GM12878 (cell line): ENCODE measurements at places on chromosomes 16 and 17. TPM values are rescaled to one million over a fixed set of nuclear protein-coding genes. Genes with fewer than 3 reads are reported as not detected.

The FN3K gene
- 0.58 TPM in 1 of 2 replicates, not detected in the other for total RNA-seq

The APOBR gene
- total RNA-seq: 2.4 and 2.5 TPM in 2 replicates

The SLC38A8 gene
- total RNA-seq: not detected in 2 replicates

The ODAD4 gene
- 0.46 TPM in 1 of 2 replicates, not detected in the other for total RNA-seq

The MXRA7 gene
- total RNA-seq: 1.1 and 1.3 TPM in 2 replicates

The MYH3 gene
- 1.1 and 1.4 TPM in 2 replicates for total RNA-seq

The AOC3 gene
- total RNA-seq: 0.56 and 0.80 TPM in 2 replicates

The SOX8 gene
- total RNA-seq: not detected in 2 replicates

The ZFP3 gene
- total RNA-seq: 1.6 and 1.7 TPM in 2 replicates

The MYCBPAP gene
- total RNA-seq: 2.4 TPM in 2 replicates

The KRT12 gene
- not detected in 2 replicates for total RNA-seq

GRCh38 chr17:72053036-72053435 lies 67.8 kb upstream of the SOX9 start:
- H3K27ac ChIP-seq: no peak overlapping the region
- DNase-seq: no peak
- no peak overlapping the region for H3K4me3 ChIP-seq
- no peaks in the 10 kb centered on the region for H3K27me3 ChIP-seq
- H3K4me1 ChIP-seq: no peaks in the 10 kb centered on the region; the same call in 1 of the 2 replicates

GRCh38 chr16:52643006-52643405 lies 96.1 kb upstream of the TOX3 start:
- no peaks in the 10 kb centered on the region for H3K36me3 ChIP-seq
- H3K4me3 ChIP-seq: no peak overlapping the region
- H3K27ac ChIP-seq: no peak overlapping the region
- no peaks in the 10 kb centered on the region for H3K27me3 ChIP-seq
- H3K4me1 ChIP-seq: no peaks in the 10 kb centered on the region

- H3K27ac ChIP-seq: no peak overlapping the region
- peaks cover 3% of the 10 kb centered on the region; the same call in 1 of the 2 replicates for H3K27me3 ChIP-seq
- H3K36me3 ChIP-seq: no peaks in the 10 kb centered on the region
These were observed 4.1 kb downstream of the BAIAP2 start for GRCh38 chr17:81039096-81039495.

GRCh38 chr17:39949028-39949427 lies 13.8 kb upstream of the GSDMA start:
- H3K27ac ChIP-seq: no peak overlapping the region
- H3K27me3 ChIP-seq: no peaks in the 10 kb centered on the region
- no peaks in the 10 kb centered on the region for H3K36me3 ChIP-seq
- peaks cover 3% of the 10 kb centered on the region; the same call in 1 of the 2 replicates for H3K4me1 ChIP-seq

GRCh38 chr17:60579090-60579489 lies 20.9 kb upstream of the PPM1D start:
- no peak overlapping the region for H3K27ac ChIP-seq
- H3K4me1 ChIP-seq: no peaks in the 10 kb centered on the region; the same call in 1 of the 2 replicates
- no peak for DNase-seq
- no peak overlapping the region for H3K4me3 ChIP-seq

GRCh38 chr16:1201444-1201843 lies 23.6 kb downstream of the TPSG1 start:
- H3K27ac ChIP-seq: no peak overlapping the region
- H3K36me3 ChIP-seq: no peaks in the 10 kb centered on the region
- H3K4me1 ChIP-seq: no peaks in the 10 kb centered on the region

DNA sequence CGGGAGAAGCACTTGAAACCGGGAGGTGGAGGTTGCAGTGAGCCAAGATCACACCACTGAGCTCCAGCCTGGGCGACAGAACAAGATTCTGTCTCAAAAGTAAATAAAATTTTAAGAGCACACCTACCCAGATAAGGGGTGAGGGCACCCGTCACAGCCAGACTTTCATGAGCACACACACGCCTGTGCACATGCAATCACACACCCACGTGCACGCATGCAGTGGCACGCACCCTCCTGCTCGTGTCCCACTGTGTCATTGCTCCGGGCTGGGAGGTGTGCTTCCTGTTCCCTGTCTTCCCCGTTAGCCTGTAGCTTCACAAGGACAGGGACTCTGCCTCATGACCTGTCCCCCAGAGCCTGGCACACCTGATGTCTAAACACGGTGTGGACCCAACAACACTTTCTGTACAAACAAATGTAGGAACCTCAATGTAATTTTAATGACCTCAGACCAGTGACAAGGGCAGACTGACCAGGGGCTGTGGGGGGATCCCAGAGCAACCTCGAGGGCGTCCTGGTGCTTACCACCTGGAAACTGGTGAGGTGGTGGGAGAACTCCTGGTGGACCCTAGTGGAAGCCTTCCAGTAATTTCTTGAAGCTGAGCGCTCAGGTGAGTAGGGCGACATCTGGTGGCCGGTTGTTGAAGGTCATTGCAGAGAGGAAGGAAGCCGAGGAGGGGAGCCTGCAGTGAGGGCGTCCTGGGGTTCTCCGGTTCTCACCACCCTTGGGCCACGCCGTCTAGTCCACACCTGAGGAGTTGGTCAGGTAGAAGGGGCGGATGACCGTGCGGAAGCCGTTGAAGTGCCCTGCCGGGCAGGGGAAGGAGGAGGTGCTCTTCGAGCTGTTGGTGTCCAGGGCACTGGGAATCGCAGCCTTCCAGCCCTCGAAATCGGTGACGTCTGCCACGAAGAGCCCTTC lies 8.6 kb downstream of the LGALS3BP start:
- no peaks in the 10 kb centered on the region for H3K4me1 ChIP-seq
- no peak overlapping the region for H3K27ac ChIP-seq
- no peaks in the 10 kb centered on the region for H3K27me3 ChIP-seq
- no peak for DNase-seq
- H3K36me3 ChIP-seq: no peaks in the 10 kb centered on the region
- H3K4me3 ChIP-seq: no peak overlapping the region

- H3K27ac ChIP-seq: peak overlapping the region; percentile 56; the same call in 1 of the 2 replicates
- DNase-seq: no peak
- peaks cover 2% of the 10 kb centered on the region; the same call in 1 of the 2 replicates for H3K36me3 ChIP-seq
- H3K4me3 ChIP-seq: peak overlapping the region; percentile 71
These were observed 806 bp downstream of the IFT140 start for GRCh38 chr16:1610899-1611632.

DNA sequence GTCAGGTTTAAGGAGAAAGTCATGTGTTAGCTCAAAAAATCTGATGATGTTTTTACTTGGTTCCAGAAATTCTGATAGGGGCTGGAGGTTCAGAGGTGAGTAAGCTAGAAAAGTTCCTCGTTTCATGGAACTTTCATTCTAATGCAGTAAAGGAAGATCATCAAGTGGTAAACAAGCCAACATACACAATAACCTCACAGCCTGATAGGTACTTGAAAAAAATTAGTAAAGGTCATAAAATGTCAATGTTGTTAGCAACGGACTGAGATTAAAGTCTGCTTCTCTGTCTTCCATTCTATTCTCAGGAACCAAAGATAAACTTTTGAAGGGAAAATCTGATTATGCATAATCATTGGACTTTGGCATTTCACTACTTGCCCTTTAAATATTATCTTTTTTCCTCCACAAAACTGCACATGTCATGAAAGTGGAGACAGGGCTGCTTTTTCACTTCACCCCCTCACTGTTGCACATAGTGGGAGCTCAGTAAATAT lies 165.4 kb upstream of the MAF start:
- H3K36me3 ChIP-seq: no peaks in the 10 kb centered on the region
- no peaks in the 10 kb centered on the region for H3K27me3 ChIP-seq
- no peak overlapping the region for H3K27ac ChIP-seq
- no peak for DNase-seq

DNA sequence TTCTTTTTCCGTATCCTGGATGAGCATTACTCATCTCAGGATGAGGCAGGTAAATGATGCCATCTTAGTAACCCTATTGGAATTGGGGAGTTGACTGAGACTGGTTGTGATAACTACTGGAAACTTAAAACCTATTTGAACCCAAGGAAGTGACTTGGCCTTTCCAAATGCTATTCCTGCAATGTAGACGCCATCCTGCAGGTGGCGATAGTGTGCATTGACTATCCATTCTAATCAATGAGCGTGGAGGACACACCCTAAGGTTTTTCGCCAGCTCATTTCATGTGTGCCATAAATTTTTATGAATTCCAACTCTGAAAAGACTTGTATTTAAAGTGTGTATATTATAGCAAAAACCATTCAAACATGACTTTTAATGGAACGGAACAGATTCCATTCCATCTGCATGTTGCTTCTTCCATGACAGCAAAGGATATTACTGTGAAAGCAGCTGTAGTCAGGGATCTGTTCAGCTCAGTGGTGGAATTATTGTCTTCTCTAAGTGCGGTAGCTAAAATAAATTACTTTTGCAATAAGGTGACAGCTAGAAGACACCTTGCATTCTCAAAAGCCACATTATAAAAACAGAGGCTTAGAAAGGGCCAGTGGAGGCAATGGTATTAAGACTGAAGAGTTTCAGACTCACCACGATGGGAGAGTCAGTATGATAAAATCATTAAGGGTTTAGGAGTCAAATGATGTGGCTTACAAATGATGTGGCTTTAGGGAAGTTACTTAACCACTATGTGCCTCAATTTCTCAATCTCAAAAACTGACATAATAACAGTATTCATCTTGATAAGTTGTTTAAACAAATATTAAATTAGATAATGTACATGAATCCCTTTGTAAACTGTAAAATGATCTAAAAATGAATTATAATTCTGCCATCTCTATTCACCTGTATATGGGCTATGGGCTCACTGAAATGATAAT lies 55.5 kb downstream of the SYT17 start:
- no peaks in the 10 kb centered on the region for H3K36me3 ChIP-seq
- H3K4me3 ChIP-seq: no peak overlapping the region
- no peaks in the 10 kb centered on the region for H3K27me3 ChIP-seq
- no peaks in the 10 kb centered on the region for H3K4me1 ChIP-seq

DNA sequence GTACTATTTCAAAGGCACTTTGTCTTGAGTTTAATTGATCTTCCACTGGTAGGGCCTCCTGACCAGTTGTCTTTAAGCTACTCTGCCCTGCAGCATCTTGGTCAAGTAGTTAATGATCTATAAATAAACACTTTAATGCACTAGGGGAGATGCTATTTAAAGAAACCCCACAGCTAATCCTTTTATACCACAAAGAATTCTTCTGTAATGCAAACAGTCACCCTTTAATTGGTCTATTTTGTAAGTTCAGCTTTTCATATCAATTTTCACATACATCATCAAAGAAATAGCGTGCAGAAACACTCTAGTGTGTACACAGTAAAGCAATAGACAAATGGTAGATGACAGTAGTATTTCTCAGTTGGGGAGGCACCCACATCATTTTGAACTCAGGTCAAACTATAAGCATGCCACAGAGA lies 70.3 kb downstream of the PMP22 start:
- no peaks in the 10 kb centered on the region for H3K27me3 ChIP-seq
- no peaks in the 10 kb centered on the region for H3K4me1 ChIP-seq
- no peak for DNase-seq
- no peak overlapping the region for H3K4me3 ChIP-seq

GRCh38 chr16:1144476-1145382 lies 8.2 kb upstream of the CACNA1H start:
- no peaks in the 10 kb centered on the region for H3K36me3 ChIP-seq
- DNase-seq: no peak
- no peaks in the 10 kb centered on the region for H3K4me1 ChIP-seq
- no peaks in the 10 kb centered on the region for H3K27me3 ChIP-seq

GRCh38 chr16:86823888-86824671 lies 245.7 kb downstream of the FOXL1 start:
- no peaks in the 10 kb centered on the region for H3K36me3 ChIP-seq
- no peaks in the 10 kb centered on the region; the same call in 1 of the 2 replicates for H3K27me3 ChIP-seq
- H3K4me1 ChIP-seq: no peaks in the 10 kb centered on the region
- H3K27ac ChIP-seq: no peak overlapping the region
- DNase-seq: no peak

- DNase-seq: no peak
- no peaks in the 10 kb centered on the region for H3K36me3 ChIP-seq
- H3K27me3 ChIP-seq: peaks cover 2% of the 10 kb centered on the region
- no peaks in the 10 kb centered on the region for H3K4me1 ChIP-seq
- H3K27ac ChIP-seq: no peak overlapping the region
These were observed 4.7 kb upstream of the RPRML start for GRCh38 chr17:46983782-46984181.

- peaks cover 22% of the 10 kb centered on the region for H3K4me1 ChIP-seq
- H3K27ac ChIP-seq: no peak overlapping the region
- H3K4me3 ChIP-seq: no peak overlapping the region
- DNase-seq: no peak
These were observed 95.9 kb downstream of the METRNL start for GRCh38 chr17:83175119-83175821.

- no peaks in the 10 kb centered on the region for H3K27me3 ChIP-seq
- DNase-seq: no peak
- H3K27ac ChIP-seq: no peak overlapping the region
- H3K36me3 ChIP-seq: no peaks in the 10 kb centered on the region
- peaks cover 8% of the 10 kb centered on the region for H3K4me1 ChIP-seq
These were observed 22.3 kb upstream of the HLF start for GRCh38 chr17:55242476-55242875.

DNA sequence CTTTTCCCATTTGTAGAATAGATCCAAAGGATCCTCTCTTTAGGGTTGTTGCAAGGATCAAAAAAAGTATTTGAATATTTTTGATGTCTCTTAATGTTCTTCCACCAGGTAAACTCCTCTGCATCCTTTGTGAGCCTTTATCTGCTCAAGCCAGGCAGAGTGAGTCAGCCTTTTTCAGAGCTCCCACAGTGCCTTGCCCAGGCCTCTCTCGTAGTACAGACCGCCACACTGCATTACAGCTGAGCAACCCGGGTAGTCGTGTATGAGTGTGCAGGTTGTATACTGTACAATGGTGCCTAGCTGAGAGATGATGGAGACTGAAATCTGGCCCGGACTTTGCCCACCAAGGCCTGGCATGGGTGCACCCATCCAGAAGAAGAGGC lies 20.9 kb downstream of the RHBDL3 start:
- no peak for DNase-seq
- no peak overlapping the region for H3K27ac ChIP-seq
- H3K27me3 ChIP-seq: 0 out of 2 replicates have a peak, but pooled peaks cover 2% of the 10 kb centered on the region
- no peaks in the 10 kb centered on the region for H3K36me3 ChIP-seq
- no peak overlapping the region for H3K4me3 ChIP-seq
- H3K4me1 ChIP-seq: no peaks in the 10 kb centered on the region; the same call in 1 of the 2 replicates

GRCh38 chr16:48413272-48413671 lies 28.1 kb upstream of the SIAH1 start:
- no peak overlapping the region for H3K4me3 ChIP-seq
- no peaks in the 10 kb centered on the region for H3K4me1 ChIP-seq
- no peak for DNase-seq
- H3K27me3 ChIP-seq: no peaks in the 10 kb centered on the region
- H3K36me3 ChIP-seq: no peaks in the 10 kb centered on the region
- no peak overlapping the region for H3K27ac ChIP-seq

GRCh38 chr16:2062801-2063200 lies 15.0 kb downstream of the TSC2 start:
- H3K4me3 ChIP-seq: no peak overlapping the region
- H3K27ac ChIP-seq: no peak overlapping the region
- H3K4me1 ChIP-seq: no peaks in the 10 kb centered on the region
- H3K27me3 ChIP-seq: no peaks in the 10 kb centered on the region

- H3K27ac ChIP-seq: no peak within 1 kb of the TSS
- no peak within 1 kb of the TSS for H3K4me3 ChIP-seq
- H3K36me3 ChIP-seq: no peaks in the 10 kb centered on the region; the same call in 1 of the 2 replicates
- no peaks in the 10 kb centered on the region; the same call in 1 of the 2 replicates for H3K27me3 ChIP-seq
- H3K4me1 ChIP-seq: no peaks in the 10 kb centered on the region
These were observed at the start of gene MFAP4 for GRCh38 chr17:19386974-19387920. Gene MFAP4, minus strand, starts transcription at chr17:19387190. Its CDS starts 35 bp downstream, at chr17:19387155.

- H3K36me3 ChIP-seq: no peaks in the 10 kb centered on the region
- H3K27me3 ChIP-seq: no peaks in the 10 kb centered on the region
- peak overlapping the region; percentile 90 for H3K4me3 ChIP-seq
These were observed 847 bp downstream of the ZDHHC7 start for GRCh38 chr16:85010446-85010930.

- H3K36me3 ChIP-seq: no peaks in the 10 kb centered on the region
- H3K27ac ChIP-seq: no peak overlapping the region
- H3K4me1 ChIP-seq: no peaks in the 10 kb centered on the region
- no peak for DNase-seq
These were observed 39.3 kb downstream of the PITPNM3 start for GRCh38 chr17:6517062-6517461.
